ENCODE measurements at places on chromosomes 3 and 15. TPM values are rescaled to one million over a fixed set of nuclear protein-coding genes. Genes with fewer than 3 reads are reported as not detected.

AKAP13 gene
- total RNA-seq = 77.7 TPM

TRAIP gene
- total RNA-seq = 4.4 TPM

GCSAM gene
- total RNA-seq = not detected

RASA2 gene
- total RNA-seq = 29.8 TPM

Measured in diencephalon (tissue), 1 donor.